D341Med (cell line): ENCODE measurements at places on chromosomes 1 and 21.

DNA sequence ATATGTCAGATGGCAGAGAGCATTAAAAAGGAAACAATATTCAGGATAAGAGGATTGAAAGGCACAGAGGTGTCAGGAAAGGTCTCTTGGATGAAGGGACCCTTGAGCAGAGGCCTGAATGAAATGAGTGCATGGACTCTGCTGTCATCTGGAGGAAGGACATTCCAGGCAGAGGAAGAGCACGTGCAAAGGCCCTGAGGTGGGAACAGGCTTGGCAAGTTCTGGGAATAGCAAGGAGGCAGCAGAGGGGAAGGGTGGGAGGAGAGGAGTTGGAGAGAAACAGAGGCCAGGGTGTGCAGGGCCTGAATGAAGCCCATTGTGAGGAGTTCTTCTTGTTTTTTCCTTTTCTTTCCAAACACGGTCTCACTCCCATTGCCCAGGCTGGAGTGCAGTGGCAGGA, 59.0 kb upstream of the RUNX3 start:
- DNase-seq = no peak

DNA sequence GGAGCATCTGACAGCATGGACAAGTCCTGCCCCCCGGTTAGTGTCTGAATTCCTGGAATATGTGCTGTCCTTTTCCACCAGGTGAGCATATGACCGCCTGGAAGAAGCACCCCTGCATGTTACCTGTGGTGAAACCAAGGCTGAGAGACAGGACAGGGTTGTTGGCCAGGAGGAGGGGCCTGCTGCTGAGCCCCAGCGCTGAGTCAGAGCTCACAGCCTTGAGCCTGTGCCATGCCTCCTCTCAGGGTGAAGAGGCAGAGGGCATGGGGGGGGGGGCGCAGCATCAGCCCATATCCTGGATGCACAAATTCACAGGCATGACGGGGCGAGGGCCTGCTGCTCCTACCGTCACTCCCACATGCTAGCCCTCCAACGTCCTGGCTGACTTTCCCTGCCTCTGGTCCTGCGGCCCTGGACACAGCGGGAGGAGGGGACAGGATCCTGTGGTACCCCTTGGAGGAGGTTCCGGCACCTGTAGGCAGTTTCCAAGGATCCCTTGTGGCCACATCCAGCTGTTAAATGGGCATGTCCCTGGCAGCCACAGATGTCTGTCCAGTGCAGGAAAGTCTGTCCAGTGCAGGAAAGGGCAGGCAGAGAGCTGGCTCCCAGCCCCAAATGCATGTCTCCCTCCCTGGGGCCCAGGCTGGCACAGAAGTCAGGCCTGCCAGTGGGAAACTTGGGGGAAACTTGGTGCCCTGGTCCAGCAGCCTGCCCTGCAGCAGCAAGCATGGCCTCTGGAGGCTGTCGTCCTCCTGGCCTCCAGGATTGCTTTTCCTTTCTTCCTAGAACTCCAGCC, 23.9 kb downstream of the TTC34 start:
- no peak for DNase-seq

GRCh38 chr21:30234643-30235042, 18.7 kb upstream of the CLDN8 start:
- DNase-seq = no peak

- no peak for DNase-seq
Measured at GRCh38 chr21:20463362-20463761, 534.8 kb upstream of the NCAM2 start.

- DNase-seq = no peak
Measured at GRCh38 chr1:176802316-176802715, 339.3 kb downstream of the PAPPA2 start.

DNA sequence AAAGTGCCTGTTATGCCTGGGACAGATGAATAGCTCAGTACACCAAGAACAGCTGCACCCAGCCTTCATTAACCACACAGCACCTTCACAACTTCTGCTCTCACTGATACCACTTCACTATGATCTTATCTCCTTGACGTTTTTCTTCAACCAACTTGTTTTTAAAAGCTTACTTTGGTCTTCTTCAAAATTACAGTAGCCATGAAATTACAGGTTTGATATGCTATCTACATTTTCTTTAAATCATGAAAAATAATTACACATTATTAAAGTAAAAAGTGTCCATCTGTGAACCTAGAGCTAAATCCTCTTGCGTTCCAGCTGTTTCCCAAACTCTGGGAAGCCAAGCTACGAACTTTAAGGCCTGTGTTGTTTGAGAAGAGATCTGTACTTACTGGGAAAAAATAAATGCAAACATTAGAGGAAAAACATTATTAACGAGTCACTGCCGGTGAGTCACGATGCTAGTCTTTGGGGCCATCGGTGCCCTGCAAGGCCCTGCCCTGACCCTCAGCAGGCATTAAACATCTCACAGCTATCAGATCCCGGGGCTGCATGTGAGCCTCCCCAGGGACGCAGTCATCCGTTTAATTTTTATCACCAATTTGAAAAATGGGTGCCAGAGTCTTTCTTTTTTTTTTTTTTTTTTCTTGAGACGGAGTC, 56.3 kb upstream of the GPR153 start:
- DNase-seq = no peak

DNA sequence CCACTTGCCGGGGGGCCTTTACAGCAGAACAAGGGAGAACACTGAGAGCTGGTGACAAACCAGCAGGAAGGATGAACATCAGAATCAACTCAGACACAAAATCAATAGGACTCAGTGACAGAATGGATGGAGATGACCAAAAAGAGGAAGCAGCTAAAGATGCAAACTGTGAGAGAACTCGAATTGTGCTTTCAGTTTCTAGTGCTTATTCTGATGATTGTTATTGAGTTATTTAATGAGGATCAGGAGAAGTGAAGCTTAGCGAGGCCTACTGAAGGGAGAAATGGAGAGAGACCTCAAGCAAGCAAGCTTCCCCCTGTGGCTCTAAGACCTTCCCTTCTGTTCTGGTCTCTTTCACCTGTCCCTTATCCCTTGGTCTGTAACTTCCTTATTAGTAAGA, 30.3 kb upstream of the TMEM125 start:
- DNase-seq = no peak

GRCh38 chr21:36981049-36981391, 14.6 kb upstream of the HLCS start:
- no peak for DNase-seq

- DNase-seq = no peak
Measured at GRCh38 chr1:20708057-20708456, 9.8 kb downstream of the KIF17 start.

DNA sequence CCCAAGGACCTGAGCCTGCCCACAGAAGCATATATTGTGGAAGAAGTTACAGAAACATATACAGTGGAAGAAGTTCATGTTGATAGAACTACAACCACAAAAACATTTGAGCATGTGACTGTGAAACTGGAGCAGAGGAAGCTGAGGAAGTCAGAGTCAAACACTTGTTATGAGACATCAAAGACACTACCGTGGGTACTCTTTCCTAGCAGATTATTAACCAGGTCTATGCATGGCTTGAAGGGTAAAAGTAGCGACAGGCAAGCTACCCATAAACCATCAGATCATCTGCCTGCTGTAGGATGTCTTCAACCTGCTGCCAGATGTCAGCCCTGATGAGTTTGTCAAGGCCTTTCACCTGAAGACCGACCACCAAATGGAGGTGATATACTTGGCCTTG, 35.8 kb downstream of the IVNS1ABP start:
- no peak for DNase-seq

DNA sequence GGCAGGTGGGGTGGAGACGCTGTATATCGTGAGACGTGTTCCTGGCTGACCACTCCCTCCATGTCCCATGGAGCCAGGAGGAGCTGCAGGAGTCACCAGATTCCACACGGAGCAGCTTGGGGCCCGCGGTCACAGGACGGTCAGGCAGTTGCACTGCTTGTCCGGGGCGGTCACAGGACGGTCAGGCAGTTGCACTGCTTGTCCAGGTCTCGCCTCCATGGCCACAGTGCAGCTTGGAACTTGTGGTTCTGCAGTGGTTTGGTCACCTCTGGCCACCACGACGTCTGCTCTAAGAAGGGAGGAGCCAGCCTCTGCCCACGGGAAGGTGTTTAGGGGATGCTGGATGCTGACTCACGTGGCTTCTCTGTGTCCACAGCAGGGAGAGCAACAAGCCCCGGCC, 33.0 kb downstream of the SLX9 start:
- DNase-seq = no peak

- no peak for DNase-seq
Measured at GRCh38 chr1:31624309-31624708, 6.8 kb downstream of the HCRTR1 start.

DNA sequence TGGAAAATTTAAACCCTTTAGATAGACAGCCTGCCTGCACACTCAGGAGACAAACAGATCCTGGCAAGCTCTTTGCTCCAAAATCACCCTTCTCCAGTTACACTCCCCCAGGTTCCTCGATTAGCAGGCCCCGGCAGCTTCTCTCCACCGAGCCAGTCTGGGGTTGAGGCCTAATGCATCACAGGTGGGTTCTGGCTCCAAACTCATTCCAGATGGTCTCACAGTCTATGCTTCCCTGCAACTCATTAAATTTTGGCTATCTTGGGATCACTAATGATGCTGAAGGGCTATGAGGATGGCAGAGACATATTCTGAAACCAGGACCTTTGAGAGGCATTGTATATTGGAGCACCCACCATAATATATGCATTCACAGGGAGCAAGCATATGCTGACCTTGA, 559.8 kb upstream of the USP24 start:
- no peak for DNase-seq

- DNase-seq = no peak
Measured at GRCh38 chr1:12472798-12473551, 145.0 kb downstream of the DHRS3 start.

DNA sequence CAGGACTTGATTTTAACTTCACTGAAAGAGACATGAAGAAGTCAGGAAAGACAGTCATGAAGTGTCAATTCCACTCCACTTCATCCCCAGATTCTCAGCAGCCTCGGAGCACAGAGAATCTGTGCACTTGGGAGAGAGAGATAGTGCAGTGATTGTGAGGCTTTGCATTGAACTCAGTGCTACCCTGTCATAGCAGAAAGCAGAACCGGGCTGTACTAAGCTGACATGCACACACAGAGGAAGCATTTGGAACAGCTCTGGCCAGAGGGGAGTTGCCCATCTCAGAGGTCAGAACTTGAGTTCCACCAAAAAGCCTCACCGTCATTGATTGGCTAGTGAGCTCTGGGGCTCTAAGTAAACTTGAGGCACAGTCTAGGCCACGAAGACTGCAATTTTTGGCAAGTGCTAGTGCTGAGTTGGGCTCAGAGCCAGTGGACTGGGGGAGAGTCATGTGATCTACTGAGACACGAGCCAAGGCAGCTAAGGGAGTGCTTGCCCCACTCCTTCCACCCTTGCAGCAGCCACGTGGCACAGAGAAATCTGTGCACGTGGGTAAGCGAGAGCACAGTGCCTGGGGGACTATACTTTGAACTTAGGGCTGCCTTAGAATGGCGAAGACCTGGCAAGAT, 810.2 kb upstream of the ADAMTS5 start:
- no peak for DNase-seq

DNA sequence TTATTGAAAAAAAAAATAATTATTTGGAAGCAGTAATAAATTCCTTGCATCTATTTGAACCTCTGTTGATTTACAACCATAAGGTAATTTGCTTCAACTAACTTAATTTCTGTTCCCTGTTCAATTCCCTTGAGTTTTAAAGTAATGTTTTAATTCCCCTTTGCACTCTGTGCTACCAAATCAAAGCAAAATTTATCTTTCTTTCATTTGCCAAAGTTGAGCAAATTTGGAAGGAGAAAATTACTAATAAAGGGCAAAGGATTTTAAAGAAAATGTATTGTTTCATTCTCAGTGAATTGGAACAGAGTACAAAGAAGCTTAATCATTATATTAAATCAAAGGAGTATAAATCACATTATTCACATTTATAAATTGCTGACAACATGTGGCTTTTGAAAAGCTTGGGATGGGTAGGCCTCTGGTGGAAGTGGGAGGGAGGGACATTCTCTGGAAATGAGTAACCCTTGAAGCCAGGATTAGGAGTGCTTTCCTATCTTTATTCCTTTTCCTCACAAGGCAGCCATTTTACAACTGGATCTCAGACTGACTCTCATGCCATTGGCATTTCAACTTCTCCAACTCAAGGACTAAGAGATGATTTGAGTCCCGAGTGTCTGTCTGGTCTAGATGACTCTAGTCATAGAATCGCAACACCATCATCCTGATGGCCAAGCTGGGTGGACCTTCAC, 331.6 kb upstream of the DUSP10 start:
- no peak for DNase-seq

DNA sequence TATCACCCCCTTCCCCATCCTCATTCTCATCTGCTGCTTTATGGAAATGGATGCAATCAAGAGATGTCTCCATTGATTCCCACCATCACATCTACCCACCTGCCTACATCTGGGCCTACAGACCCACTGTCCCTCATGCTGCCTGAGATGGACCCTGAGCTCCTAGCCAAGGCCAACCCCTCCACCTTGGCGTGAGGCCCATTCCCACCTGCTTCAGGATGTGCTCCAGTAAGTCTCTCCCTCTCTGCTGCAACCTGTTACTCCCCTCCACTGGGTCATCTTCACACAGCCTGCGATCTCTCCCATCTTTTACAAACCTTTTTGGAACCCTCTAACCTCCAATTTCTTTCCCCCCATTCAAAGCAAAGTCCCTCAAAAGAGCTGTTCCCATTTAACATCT, 4.5 kb upstream of the GALE start:
- no peak for DNase-seq

DNA sequence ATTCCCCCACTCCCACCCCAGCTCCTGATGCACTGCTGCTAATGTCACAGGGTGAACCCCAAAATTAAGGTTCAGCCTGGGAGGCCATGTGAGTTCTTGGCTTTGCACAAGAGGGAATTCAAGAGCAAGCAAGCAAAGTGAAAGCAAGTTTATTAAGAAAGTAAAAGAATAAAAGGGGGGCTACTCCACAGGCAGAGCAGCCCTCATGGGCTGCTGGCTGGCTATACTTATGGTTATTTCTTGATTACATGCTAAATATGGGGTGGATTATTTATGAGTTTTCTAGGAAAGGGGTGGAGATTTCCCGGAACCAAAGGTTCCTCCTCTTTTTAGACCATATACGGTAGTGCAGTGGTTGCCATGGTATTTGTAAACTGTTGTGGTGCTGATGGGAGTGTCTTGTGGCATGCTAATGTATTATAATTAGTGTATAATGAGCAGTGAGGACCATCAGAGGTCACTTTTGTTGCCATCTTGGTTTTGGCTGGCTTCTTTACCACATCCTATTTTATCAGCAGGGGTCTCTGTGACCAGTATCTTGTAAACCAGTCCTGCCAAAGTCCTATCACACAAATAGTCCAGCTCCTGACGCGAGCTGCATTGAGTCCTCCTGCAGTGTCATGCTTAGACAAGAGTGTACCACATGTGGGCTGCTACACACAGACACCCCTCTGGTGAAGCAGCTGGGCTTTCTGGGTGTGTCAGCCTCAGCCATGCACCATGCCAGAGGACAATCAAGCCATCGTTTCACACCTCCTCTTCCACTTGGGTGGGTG, 46.4 kb upstream of the CSF1 start:
- DNase-seq = no peak

DNA sequence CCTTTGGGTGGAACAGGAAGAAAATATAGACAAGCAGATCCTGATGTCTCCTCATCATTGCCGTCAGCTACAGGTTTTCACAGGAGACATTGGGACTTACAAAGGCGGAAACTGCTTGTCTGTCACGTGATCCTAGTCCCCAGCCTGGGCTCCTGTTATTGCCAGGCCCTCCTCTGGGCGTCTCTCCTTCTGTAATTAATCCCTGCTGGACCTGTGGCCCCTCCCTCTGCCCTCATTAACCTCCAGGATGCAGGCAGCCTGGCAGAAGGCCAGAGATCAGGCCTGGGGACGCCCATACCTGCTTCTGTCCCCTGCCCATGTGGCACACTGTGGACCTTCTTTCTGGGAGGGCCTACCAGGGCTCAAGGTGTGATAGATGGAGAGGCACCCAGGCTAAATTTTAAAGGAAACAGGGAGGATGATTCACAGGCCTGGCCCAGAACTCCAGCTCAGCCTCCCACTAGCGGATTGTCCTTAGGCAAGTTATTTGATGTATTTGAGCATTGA, 2.4 kb downstream of the S100A5 start:
- no peak for DNase-seq
